Activated T-cell treated with anti-CD3 and anti-CD28 coated beads, Interleukin-2, amount 50 U/mL, for 24 hours (primary cell): ENCODE measurements at places on chromosomes 4 and X.

DNA sequence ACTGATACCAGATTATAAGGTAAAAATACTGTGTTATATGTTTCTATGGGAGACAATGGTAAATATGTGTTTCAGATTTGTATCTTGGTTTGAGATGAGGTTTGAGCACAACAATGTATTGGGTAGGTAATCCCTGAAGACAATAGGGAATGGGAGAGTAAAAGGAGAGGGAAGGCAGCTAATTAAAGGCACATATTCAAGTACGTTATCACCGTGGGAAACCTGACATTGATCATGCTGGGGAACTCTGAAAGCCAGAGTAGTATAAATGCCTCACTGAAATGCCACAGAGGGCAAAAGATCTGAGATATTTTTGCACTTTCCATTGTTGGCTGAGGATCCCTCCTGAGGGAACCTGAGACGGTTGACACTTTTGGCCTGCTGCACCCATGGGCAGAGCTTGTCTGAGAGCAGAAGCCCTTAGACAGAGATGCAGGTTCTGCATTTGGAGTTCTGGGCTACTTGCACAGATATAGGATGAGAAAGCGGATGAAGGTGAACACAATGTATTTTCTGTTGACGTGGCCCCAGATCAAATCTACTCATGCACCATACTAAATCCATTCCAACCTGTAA lies 506.7 kb downstream of the PCDH18 start:
- DNase-seq: no peak

DNA sequence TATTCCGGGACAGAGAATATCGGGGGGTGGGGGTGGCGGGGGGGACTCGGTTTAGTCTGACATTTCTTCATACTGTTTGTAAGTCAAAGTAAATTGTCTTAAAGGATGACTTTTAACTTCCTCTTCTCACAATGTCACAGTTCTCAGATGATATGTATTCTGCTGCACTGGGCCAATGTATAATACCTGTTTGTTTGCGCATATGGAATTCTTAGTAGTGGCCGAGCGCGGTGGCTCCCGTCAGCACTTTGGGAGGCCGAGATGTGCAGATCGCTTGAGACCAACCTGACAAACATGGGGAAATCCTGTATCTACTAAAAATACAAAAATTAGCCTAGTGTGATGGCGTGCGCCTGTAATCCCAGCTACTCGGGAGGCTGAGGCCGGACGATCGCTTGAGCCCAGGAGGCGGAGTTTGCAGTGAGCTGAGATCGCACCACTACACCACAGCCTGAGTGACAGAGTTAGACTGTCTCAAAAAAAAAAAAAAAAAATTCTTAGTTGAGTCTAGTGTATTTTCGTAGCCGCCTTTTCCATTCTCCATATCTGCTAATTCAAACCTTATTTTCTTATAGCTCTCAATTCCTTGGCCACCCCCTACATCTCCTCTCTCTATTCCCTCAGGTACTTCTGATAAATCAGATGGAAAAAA lies 851 bp downstream of the POLR2B start:
- peak; percentile 54 for DNase-seq

- no peak for DNase-seq
Measured at GRCh38 chrX:20056704-20057103, 60.0 kb downstream of the MAP7D2 start.

GRCh38 chr4:145909281-145909715 lies 29.3 kb downstream of the ZNF827 start:
- DNase-seq: no peak

GRCh38 chr4:26215725-26216124 lies 105.1 kb upstream of the RBPJ start:
- no peak for DNase-seq

DNA sequence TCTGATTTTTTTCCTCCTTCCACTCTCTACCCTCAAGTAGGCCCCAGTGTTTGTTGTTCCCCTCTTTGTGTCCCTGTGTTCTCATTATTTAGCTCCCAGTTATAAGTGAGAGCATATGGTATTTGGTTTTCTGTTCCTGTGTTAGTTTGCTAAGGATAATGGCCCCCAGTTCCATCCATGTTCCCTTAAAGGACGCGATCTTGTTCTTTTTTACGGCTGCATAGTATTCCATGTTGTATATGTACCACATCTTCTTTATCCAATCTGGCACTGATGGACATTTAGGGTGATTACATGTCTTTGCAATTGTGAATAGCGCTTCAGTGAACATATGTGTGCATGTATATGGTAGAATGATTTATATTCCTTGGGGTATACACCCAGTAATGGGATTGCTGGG lies 54.5 kb upstream of the BTC start:
- no peak for DNase-seq

- DNase-seq: no peak
Measured at GRCh38 chrX:50971395-50971794, 60.9 kb downstream of the BMP15 start.

GRCh38 chrX:39802354-39802753 lies 295.4 kb downstream of the BCOR start:
- DNase-seq: no peak

GRCh38 chr4:81392164-81392563 lies 79.5 kb downstream of the RASGEF1B start:
- no peak for DNase-seq

GRCh38 chr4:8532245-8532781 lies 47.9 kb upstream of the GPR78 start:
- DNase-seq: no peak

DNA sequence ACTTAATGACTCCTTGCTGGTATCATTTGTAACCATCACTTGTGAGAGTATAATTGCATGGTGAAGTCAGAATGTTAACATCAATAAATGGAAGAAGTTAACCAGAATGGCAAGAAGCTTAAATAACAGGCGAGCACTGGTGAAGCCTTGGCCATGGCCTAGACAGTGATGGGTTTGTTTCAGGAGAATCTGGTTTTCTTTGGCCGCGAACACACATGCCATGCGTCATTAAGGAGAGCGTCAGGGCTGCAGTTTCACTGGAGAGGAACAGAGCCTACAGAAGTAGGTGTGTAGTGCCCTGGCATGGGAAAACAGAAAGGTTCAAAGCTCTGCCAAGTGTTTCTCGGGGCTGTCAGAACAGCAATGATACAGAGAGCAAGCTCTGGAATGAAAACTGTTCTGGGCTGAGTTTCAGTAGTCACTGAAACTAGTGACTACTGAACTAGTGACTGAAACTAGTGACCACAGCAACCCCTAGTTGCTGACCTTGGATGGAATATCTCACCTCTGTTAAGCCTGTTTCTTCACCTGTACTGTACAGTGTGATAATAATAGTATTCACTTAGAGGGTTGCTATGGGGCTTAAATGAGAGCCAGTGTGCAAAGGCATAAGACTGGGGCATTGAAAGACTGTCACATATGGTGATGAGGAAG lies 93.8 kb downstream of the C4orf51 start:
- DNase-seq: no peak

DNA sequence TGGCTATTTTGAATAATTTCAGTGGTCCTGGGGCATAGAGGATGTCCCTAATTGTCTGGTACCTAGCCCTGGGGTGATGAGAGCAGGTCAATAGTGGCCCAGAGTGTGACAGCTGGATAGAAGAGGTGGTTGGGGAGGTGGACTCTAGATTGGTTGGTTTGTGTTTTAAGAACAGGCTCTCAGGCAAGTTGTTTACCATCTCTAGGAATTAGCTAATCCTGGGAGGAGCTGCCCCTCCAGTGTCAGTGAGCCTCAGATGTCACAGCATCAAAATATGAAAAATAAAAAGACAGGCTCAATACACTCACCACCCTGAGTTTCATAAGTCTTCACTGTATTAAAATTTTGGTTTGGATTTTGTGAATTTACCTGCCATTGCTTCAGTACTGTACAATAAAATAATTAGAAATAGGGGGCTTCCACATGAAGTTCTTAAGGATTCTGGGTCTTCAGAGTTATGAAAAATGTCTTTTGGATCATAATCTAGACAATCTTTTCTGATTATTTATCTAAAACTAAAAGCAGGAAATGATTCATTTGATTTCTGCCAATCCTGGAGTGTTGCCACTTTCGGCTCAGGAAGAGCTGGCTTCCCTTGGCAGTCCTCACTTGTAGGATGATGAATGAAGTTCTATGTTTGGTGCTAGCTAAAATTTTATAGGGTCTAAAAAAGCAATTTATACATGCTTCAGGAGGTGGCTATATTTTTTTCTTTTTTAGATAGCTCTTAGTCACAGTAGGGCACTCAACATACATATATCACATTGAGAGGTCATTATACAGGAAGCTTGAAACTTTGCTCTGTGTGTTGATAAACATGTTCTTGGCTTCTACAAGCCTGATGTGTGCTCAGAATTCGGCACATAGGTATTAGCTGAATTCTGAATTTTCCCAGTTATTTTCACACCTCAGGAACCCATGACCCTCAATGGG lies 395.1 kb downstream of the RAB28 start:
- no peak for DNase-seq

DNA sequence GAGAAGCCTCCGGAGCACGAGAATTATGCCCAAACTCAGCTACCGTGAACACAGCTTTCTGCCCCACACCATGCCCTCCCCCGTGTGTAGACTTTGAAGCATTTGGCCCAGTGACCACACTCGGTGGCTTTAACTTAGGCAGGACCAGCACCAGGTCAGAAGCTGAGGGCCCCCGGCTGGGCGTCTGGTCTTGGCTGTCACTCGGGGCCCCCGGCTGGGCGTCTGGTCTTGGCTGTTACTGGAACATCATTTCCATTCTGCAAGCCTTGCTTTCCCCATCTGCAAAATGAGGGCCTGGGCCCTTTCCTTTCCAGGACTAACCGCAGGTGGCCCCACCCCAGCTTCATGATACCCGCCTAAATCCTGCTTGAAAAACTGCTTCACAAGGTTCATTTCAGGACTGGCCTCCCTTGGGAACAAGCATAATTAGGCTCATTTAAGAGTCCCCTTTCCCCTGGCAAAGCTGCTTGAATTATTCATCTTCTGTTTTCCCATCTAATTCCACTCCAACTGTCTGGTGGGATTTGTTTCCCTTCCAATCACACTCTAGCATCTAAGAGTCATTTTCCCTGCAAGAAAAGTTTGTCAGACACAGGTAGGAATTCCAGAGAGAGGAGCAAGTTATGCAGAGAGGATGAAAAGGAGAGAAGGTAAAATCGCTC lies 82.5 kb downstream of the WFS1 start:
- no peak for DNase-seq

GRCh38 chr4:81523672-81524327 lies 52.1 kb upstream of the RASGEF1B start:
- no peak for DNase-seq

- DNase-seq: no peak
Measured at GRCh38 chr4:54586320-54586955, 71.3 kb upstream of the KIT start.

GRCh38 chr4:24551492-24552289 lies 32.7 kb downstream of the DHX15 start:
- DNase-seq: no peak

DNA sequence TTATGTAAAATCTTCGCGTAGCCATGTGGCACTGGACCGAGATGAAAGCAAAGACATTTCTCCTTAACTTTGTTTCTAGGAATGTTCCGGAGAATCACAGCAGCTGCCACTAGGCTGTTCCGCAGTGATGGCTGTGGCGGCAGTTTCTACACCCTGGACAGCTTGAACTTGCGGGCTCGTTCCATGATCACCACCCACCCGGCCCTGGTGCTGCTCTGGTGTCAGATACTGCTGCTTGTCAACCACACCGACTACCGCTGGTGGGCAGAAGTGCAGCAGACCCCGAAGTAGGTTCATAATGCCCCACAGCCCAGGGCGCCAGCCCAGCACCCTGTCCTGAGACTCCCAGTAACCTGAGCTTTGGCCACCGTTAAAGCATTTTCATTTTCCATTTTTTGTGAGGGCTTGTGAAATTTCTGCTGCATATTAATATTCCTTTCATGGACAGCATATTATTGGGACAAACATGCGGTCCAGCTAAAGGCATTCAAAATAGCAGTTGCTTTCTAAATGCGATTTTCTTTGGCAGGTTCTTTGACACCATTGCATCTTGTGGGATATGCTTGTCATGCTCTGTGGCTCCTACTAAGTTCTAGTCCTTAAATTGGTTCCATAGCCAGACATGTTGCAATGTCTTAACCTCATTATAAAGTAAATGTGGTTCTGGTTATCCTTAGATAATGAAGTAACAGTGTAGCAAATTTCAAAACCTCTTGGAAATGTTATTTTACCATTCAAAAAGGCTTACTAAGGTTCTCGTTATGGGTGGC lies 49.1 kb upstream of the MSANTD1 start:
- no peak for DNase-seq

GRCh38 chr4:156725257-156725656 lies 246.3 kb downstream of the PDGFC start:
- no peak for DNase-seq

GRCh38 chr4:55675196-55675793 lies 39.2 kb upstream of the NMU start:
- DNase-seq: no peak

- DNase-seq: no peak
Measured at GRCh38 chr4:86054286-86055032, 305.4 kb downstream of the MAPK10 start.

- no peak for DNase-seq
Measured at GRCh38 chrX:44106864-44107263, 133.7 kb upstream of the NDP start.

DNA sequence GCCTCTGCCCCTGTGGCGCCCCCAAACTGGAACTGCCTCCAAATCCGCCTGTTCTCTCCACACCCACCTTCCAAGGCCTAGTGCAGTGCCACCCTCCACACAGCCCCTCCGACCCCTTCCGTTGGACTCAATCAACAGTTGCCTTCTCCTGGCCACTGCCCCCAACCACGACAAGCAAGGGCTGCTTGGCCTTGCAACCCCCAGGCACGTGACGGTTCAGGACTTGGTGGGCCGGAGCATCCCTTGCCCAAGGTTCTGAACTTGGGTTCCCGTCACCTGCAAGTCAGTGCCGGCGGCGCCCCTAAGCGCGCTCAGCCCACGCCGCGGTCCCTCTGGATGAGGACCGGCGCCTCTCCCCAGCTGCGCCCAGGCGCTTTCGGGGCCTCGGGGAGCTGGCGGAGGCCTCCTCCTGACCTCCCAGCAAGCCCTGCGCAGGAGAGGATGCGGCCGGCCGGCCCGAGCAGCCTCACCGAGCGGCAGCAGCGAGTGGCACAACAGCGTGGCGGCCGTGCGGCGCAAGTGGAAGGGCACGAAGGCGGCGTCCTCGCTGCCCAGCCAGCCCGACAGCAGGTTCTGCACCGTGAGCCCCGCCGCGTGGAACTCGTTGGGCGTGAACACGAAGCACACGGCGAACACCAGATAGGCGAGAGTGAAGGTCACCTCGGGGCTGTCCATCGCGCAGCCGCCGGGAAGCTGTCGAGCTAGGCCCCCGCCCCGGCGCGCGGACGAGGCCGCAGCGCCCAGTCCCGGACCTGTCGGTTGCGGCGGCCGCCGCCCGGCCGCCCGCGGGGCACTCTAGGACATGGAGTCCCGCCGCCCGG lies 750 bp downstream of the TMEM129 start:
- DNase-seq: peak; percentile 75

GRCh38 chr4:1375051-1375721 lies 28.2 kb downstream of the UVSSA start:
- no peak for DNase-seq

DNA sequence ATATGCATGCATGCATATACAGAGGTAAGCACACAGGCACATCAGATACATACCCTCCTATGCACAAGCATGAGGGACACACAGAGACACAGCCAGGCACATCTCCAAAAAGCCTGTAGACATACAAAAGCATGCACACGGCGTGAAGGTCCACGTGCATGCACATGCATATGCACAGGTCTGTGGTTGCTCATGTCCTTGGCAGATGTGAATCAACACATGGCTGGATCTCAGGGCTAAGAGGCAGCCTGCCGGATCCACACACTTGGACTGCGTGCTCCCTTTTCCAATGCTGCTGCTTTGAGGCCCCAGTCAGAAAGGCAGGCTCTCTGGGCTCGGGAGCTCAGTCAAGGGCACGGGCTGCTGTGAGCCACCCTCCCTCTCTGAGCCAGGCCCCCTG lies 3.6 kb downstream of the STARD8 start:
- DNase-seq: no peak
